RPMI8226 (cell line): ENCODE measurements at places on chromosomes 11 and 22.

DNA sequence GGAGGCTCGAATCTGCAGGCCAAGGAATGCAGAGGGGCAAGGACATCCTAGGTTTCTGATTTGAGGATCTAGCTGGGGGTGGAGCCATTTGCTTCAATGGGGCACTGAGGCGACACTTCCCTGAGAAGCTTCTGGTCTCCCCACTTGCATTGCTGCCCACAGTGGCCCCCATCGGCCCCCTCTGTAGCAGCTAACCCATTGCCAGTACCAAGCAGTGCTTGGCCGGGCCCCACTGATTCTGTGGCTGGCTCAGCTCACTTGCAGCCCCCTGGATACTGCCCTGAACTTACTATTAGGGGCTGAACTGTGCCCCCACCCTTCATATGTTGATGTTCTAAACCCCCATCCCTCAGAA lies 42.9 kb upstream of the SHISAL1 start:
- no peak for DNase-seq

DNA sequence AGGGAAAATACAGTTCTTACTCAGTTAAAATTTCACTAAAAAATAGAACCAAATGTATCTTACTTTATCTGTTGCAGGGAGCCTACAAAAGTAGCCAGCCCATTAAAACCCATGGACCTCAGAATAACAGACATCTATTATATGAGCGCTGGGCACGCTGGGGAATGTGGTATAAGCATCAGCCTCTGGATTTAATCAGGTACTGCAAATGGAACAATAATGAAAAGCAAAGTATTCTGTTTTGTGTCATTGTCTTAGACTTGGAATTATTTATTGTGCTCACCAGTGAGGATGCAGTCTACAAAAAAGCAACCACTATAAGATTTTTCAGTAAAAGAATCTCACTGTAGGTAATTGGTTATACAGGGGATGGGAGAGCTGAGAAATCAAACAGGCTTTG lies 30.2 kb downstream of the MUC15 start:
- DNase-seq, result no peak

- peak; percentile 98 for DNase-seq
Measured at GRCh38 chr22:22954656-22955055, 67.0 kb downstream of the IGLL5 start.

GRCh38 chr11:69986440-69986787 lies 91.7 kb upstream of the ANO1 start:
- DNase-seq, result no peak

DNA sequence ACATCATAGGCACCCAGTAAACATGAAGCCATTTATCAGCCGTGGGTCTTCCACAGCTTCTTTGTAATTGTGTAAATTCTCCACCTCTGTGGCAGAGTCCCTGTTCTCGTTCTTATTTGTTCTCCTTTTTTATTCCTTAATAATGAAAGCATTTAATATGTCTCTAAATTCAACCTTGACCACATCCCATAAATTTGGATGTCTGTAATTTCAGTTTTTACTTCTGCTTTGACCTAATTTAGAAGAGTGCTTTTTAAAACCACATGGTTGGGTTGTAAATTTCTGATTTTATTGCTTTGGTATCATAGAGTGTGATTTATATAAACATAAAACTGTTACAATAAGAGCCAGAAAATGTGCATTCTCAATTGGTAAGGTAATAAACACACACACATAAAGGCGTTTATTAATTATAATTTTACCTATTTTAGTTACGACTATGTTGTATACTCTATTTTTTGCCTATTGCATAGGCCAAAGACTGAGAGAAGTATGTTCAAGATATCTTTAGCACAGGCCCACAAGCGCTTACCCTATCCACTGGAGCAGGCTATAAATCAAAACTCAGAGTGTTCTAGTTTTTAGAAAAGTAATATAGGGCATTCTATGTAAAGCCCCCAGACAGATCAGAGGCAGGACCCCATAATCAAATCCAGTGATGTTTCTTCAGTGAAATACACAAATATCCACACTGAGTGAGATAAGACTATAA lies 58.0 kb upstream of the CCND1 start:
- DNase-seq, result no peak

- no peak for DNase-seq
Measured at GRCh38 chr11:120611581-120611980, 100.0 kb downstream of the GRIK4 start.

DNA sequence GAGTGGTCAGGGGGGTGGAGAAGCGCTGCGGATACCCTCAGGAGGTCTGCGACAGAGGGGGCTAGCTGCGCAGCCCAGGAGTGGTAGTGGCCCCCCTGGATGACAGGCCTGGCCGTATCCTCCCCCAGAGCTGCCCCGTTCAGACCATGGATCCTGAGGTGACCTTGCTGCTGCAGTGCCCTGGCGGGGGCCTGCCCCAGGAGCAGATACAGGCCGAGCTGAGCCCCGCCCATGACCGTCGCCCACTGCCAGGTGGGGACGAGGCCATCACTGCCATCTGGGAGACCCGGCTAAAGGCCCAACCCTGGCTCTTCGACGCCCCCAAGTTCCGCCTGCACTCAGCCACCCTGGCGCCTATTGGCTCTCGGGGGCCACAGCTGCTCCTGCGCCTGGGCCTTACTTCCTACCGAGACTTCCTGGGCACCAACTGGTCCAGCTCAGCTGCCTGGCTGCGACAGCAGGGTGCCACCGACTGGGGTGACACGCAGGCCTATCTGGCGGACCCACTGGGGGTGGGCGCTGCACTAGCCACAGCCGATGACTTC lies 505 bp downstream of the NUDT22 start:
- peak; percentile 87 for DNase-seq

DNA sequence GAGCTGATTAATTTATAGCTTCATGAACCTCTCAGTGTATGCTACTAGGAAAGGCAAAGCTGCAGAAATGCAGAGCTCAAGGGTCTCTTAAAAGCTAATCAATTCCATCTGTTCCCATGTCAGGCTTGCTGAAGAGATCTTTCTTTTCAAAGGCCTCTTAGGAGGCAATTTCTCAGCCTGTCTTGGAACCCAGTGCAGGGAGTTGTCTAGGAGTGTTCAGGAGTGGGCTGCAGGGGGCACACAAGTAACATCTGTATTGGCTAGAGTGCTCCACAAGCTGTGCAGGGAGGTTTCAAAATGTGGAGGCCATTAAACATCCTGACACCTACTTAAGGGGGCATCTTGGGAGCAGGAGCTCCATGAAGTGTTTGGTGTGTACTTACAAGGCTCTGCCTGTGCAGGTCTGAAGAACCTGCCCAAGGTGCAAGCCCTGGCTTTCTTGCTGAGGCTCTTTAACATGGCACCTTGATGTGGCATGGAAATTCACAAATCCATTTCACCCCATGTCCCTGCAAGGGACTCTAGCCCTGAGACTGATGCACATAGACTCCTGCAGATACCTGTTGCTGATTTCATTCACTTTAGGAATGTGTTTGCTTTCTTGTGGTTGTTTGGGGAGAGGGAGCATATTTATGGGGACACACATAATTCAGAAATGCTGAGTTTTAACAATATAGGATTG lies 134.7 kb downstream of the ME3 start:
- DNase-seq, result no peak

DNA sequence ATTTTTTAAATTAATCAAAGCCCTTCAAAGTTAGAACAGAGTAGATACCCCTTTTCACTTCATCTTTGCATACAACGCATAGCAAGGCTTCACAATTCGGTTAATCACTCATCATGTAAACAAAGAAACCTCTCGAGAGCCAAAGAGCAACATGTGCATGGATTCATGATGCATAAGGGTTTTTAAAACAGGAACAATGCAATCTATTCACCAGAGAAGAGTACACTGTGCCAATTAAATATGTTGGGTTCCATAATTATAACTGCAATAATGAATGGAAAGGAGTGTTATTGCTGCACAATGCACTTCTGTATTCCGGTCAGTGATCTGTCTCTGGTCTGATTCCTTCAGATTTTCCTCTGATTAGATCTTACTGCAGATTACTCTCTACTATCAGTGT lies 45.3 kb downstream of the CADM1 start:
- no peak for DNase-seq

- no peak for DNase-seq
Measured at GRCh38 chr22:26912655-26913345, 255.4 kb downstream of the MIAT start.

GRCh38 chr22:36443198-36443770 lies 38.2 kb downstream of the TXN2 start:
- DNase-seq, result peak; percentile 32

DNA sequence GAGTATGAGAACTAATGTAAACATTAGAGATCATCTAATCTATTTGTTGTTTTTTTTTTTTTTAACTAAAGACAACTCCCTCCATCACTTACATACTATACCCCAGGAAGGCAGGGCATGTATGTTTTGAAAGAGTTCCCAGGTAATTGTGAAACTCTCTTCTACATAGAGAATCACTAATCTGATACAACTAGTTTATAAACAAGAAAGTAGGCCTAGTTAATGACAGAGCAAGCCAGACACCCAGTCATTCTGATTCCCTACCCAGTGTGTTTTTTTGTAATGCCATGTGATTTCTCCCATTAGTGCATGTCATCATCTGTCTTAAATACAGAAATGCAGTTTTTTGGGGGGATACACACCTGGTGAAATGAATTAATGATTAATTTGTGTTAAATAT lies 120.9 kb downstream of the C11orf65 start:
- DNase-seq, result no peak

DNA sequence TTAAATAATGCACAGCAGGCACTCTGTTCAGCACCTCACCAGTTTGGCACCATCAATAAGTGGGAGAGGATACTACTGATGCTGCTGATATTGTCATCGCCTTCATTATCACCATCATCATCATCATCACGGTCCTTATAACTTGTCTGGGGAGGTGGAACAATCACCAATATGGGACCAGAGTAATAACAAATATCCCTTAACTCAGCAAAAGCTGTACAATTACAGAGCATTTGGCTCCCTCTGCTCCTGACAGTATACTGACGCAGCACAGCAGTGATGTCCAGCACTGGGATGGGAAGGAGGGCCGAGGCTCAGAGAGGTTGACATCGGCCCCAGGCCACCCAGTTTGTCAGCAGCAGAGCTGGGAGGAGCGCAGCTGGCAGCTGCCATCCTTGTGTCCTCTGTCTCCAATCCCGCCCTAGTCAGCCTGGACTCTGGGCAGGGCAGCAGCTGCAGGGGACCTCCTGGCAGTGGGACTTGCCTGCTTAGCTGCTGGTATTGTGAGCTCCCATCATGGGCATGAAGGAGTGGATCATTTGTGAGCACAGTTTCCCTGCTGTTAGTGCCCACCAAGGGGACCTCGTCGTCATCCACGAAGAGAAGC lies 90.0 kb downstream of the DHCR7 start:
- no peak for DNase-seq

DNA sequence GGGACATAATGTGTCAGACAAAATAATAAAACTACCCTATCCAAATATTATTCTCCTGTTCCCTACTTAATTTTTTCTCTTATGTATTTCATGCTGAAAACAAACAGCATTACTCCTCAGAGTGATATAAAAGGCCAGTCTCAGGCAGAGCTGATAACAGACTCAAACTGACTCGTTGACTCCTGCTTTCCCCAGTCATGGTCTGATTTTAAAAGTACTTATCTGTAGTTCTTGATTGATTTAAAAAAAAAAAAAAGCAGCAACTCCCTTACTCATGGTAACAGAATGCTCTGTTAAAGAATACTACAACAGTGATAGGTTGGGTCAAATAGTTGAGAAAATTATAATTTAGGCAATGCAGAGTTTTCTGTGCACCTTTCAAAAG lies 90.3 kb upstream of the BARX2 start:
- DNase-seq, result no peak

GRCh38 chr11:73429121-73429750 lies 53.0 kb downstream of the RELT start:
- DNase-seq, result no peak

GRCh38 chr11:58059007-58059350 lies 28.2 kb downstream of the OR6Q1 start:
- DNase-seq, result no peak

DNA sequence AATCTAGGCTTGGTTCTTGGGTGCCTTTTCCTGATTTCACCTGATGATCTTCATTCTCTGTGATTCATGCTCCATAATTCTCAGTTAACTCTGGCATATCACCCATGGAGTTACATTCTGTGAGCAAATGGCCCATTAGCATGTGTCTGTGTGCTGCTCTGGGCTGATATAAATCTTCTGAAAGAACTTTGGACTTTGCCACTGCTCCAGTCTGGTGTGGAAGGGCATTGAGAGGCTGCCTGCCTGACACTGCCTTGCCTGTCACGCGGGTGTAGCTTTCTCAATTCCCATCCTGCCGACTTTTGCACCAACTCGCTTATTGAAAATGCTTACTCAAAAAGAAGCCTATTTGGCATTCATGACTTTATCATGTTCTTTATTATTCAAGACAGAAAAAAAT lies 42.2 kb downstream of the FAT3 start:
- no peak for DNase-seq

GRCh38 chr11:1636291-1636950 lies 6.8 kb downstream of the KRTAP5-5 start:
- DNase-seq, result no peak

GRCh38 chr22:37387793-37388192 lies 39.5 kb downstream of the ELFN2 start:
- DNase-seq, result no peak

GRCh38 chr22:37409459-37410050 lies 17.7 kb downstream of the ELFN2 start:
- DNase-seq, result no peak

DNA sequence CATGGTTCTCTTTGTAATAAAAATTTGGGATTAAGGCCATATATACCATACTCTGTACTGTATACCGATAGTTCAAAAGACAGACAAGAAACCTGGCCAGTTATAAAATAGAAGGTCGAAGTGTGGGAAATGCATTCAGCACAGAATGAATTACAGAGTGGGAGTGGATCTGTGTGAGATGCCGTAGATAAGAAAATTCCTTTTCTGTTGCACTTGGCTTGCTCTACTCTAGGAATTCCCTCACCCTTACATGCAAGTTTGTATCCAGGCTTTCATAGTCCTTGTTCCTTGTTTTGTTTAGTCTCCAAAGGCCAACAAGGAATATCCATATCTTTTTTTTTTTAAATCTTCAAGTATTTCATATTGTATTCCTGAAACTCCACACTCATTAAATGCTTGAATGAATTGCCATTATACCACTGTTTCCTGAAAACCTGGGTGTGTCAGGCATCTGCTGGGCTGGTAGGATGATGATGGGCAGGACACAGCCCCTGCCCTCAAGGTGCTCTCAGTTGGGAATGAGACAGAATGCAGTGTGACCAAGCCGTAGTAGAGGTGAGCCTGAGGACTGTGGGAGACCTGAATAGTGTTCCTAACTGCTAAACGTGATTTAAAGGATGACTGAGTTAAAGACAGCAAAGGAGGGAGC lies 53.5 kb downstream of the TEAD1 start:
- no peak for DNase-seq

GRCh38 chr11:96023275-96023674 lies 99.4 kb upstream of the MTMR2 start:
- no peak for DNase-seq
